HFFc6 (cell line): ENCODE measurements at places on chromosomes 3 and 15.

DNA sequence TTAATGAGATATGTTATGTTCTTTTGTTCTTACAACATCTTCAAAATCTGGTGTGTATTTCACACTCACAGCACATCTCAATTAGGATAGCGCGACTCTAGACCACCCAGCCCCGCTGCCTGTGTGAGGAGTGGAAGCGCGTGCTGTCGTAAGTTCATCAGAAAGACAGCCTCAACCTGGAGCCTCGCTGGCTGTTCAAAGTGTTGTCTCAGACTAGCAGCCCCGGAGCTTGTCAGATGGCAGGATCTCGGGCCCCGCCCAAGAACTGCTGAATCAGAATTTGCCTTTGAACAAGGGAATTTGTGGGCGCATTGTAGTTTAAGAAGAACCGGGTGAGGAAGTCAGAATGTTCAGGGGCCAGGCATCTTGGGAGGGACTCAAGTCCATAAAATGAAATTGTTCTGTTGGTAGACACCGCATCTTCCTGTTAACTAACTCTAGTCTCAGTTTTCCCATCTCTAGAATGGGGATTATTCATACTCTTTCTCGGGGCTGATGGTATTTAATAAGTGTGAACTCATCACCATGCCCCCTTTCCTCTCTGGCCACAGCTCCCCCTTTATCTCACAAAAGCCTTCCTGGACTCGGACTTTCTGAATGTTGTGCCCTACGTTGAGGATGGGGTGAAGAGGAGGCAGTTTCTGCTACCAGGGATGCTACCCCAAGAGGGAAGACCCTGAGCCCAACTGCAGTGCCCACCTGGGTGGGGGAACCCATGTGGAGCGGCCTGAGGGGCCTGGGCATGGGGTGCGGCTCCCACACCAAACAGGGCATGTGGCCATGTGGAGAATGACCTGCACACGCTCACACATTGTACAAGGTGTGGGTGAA, 40.4 kb downstream of the BHLHE40 start:
- DNase-seq: no peak

DNA sequence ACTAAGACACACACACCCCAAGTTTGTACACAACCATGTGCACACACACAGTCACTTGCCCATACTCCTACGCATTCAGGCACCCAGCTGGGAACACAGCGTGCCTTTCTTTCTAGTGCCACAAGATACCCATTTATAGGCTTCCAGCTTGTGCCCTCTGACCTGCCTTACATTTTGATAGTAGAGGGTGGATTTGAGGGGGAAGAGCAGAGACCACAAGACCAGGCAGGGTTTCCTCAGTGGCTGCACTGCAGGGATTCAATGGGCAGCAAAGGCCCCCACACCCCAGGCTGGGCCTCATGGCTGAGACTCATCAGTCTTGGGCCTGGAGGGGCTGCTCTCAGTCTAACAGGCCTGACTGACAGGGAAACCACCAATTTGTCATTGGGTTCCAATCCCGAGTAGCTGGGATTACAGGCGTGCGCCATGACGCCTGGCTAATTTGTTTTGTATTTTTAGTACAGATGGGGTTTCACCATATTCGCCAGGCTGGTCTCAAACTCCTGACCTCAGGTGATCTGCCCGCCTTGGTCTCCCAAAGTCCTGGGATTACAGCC, 18.8 kb upstream of the ANKDD1A start:
- DNase-seq: no peak

DNA sequence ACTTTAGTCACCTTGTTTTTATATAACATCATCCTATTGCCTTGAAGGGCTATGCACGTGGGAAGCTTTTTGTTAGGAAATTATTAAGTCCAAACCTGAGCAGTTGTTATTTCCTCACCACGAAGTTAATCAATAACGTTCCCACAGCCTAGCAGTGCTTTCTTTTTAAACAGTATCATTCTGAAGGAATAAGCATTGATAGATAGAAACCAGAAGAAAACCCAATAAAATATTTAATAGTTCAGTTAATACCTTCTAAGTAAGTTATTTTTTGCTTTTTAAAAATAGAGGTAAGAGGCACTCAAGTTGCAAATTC, 149.3 kb downstream of the KCNMB2 start:
- DNase-seq: no peak

DNA sequence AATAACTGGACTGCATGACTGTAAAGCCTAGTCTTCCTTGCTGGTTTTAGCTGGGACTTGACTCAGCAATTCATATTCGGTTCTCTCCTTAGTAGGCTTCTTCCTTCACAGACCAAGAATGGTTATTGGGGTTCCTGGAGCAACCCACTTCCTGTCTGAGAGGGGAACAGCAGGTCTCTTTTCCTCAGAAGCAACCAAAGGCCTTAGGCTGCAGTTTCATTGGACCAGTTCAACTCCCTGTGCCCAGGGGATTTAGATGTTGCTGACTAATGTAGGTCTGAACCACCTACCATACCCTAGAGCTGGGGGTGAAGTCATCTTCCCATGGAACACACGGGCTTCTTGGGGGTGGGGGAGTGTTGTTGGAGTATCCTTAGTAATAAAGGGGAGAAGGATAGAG, 84.0 kb upstream of the SKOR1 start:
- no peak for DNase-seq

- no peak for DNase-seq
Measured at GRCh38 chr3:161420746-161421145, 49.4 kb upstream of the SPTSSB start.

DNA sequence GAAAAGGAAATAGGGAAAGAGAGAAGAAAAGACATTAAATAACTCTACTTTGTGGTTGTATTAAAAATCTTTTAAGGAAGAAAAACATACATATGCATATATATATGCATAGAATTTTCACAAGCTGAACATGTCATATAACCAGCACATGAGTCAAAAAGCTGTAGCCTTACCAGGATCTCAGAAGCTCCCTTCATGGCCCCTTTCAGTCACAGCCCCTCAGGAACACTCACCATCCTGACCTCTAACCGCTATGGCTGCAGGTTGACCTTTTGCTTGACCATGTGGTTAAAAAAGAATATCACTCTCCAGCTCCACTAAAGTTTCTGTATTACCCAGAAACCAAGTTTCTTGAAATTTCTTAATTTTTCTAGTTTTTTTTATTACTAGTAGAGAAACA, 103.4 kb downstream of the CHST2 start:
- DNase-seq: no peak

- no peak for DNase-seq
Measured at GRCh38 chr3:125076464-125076863, 20.7 kb upstream of the HEG1 start.

GRCh38 chr3:61315871-61316270, 64.6 kb upstream of the FHIT start:
- DNase-seq: no peak

GRCh38 chr3:165406425-165406824, 210.2 kb upstream of the SLITRK3 start:
- no peak for DNase-seq

GRCh38 chr15:83887404-83887803, 233.5 kb downstream of the ADAMTSL3 start:
- no peak for DNase-seq
